ENCODE measurements at places on chromosomes 16 and 17.

DNA sequence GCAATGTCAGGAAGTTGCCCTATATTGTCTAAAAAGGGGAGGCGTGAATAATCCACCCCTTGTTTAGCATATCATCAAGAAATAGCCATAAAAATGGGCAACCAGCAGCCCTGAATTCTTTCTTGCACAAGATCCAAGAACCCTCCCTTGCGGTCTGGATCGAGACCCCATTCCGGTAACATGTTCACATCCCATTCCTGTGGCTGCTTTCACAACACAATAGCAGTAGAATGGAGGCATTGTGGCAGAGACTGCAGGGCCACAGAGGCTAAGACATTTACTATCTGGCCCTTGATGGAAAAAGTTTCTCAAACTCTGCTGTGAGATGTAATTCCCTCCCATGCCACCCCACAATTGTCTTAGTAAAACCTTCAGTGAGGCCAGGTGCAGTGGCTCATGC lies 73.2 kb downstream of the RMI2 start:
- no peak for DNase-seq

DNA sequence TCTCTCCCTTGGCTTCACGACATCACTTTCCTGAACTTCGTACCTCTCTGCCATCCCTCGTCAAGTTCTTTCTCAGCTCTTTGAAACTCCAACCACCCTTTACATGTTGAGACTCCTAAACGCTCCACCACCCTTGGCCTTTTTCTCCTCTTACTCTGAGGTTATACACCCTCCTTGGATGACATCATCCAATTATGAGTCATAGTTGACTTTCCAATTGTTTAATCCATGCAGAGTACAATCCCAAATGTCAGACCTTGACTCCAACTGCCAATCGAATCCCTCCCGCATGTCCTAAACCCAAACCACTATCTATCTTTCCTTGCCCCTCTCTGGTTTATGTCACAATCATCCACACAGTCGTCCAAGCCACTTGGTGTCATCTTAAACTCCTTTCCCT lies 18.4 kb upstream of the C16orf82 start:
- no peak for DNase-seq

- DNase-seq, result no peak
Observed at GRCh38 chr17:61834610-61835009, 28.7 kb downstream of the BRIP1 start.

DNA sequence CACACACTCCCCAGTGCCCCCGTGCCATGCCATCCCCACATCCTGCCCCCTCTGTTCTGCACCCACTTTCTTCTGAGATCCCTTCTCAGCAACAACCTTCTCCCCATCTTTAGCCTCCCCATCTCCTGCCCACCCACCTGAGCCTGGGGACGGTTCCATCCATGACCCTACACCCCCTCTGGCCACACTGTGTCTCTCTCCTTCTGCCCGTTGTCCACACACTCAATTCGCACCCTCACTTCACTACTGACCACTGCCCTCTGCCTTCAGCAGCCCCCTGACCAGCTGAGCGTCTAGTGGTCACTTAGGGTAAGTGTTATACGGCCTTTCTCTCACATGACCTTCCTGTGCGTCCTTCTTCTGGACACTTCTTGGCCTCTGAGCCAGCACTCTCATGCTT lies 6.1 kb downstream of the ARHGAP27 start:
- no peak for DNase-seq

DNA sequence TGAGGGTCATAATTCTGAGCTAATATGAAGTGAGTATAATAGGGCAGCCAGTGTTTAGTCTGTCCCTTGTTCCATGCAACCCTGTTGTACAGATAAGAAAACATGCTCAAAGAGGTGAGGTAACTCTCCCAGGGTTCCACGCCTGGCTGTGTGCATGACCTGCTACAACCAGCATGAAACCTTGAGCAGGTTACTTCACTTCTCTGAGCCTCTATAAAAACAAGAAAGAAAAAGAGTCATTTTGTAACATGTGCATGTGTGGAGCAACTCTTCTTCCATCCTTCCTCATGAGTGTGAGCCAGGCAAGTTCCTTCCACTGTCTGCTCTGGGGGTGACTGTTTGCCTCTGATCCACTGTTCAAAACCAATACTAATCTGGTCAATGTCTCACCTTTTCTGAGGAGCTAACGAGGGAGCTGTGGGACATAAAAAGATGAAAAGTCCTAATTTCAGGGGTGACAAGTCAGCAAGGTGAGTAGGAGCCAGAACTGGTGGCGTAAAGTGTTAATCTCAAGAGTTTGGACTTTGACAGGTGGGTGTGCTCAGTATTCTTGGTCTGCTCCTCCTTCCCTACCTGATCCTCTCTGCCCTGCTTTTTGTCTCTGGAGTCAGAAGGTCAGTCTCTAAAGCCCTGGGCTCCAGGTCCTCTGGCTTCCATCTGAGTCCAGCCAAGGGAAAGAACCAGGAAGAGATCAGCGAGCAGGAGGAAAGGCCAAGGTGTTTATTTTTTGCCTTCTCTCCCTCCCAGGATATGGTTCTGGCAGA lies 21.5 kb downstream of the GFOD2 start:
- no peak for DNase-seq

GRCh38 chr17:67725807-67726206 lies 8.1 kb downstream of the NOL11 start:
- DNase-seq, result no peak

- peak; percentile 90 for DNase-seq
Observed at GRCh38 chr16:75096656-75097055, 19.9 kb downstream of the LDHD start.

DNA sequence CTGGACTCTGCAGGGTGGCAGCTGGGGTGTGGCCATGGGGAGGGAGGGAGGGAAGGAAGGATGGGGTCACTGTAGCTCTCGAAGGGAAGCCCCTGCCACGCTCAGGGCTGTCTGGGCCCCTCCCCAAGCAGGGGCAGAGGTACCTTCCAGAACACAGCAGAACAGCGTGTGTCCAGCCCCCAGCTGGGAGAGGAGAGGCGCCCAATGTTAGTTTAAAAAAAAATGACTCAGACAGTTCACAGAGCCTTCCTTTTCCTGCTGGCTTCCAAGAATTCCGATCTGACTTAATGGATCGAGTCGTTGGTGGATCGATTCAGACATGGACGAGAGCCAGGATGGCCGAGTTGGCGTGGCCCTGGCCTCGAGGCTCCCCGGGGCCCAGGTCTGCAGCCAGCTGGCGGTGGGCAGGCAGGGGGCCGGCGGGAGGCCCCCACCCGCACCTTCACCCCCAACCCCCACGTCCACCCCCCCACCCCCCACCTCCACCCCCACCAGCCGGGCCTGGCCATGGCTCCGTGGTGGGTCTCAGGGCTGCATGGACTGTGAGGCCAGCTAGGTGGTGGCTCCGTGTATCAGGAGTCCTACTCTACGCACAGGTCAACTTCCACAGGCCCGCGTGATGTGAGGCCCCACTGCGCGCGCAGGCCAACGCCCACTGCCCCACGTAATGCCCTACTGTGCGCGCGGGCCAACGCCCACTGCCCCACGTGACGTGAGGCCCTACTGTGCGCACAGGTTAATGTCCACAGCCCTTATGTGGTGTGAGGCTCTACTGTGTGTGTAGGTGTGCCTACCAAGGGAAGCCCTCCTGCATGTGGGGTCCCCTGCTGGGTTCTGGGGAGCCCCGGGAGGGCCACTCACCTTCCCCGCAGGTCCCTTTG lies 21.8 kb downstream of the CACNA1H start:
- DNase-seq, result no peak

GRCh38 chr17:21376081-21376758 lies at the start of gene KCNJ12:
Gene KCNJ12 (plus strand): TSS chr17:21376357. CDS start chr17:21415343, 38,986 bp downstream.
- DNase-seq, result peak; percentile 37

- DNase-seq, result no peak
Observed at GRCh38 chr16:82991966-82992675, 365.4 kb downstream of the CDH13 start.

GRCh38 chr17:43140396-43141332 lies 15.5 kb upstream of the BRCA1 start:
- no peak for DNase-seq

DNA sequence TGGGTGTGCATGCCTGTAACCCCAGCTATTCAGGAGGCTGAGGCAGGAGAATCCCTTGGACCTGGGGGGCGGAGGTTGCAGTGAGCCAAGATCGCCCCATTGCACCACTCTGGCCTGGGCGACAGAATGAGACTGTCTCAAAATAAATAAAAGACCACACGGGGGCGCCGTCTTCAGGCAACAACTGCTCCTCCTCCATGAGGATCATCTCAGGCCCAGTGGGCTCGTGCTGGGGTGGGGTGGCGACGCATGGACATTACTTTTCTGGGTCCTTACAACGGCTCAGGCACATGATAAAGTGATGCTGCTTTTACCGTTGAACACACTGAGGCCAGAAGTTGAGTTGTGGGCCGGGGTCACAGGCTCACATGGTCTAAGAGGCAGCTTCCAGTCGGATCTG lies 56.2 kb downstream of the PRMT7 start:
- DNase-seq, result peak; percentile 74

DNA sequence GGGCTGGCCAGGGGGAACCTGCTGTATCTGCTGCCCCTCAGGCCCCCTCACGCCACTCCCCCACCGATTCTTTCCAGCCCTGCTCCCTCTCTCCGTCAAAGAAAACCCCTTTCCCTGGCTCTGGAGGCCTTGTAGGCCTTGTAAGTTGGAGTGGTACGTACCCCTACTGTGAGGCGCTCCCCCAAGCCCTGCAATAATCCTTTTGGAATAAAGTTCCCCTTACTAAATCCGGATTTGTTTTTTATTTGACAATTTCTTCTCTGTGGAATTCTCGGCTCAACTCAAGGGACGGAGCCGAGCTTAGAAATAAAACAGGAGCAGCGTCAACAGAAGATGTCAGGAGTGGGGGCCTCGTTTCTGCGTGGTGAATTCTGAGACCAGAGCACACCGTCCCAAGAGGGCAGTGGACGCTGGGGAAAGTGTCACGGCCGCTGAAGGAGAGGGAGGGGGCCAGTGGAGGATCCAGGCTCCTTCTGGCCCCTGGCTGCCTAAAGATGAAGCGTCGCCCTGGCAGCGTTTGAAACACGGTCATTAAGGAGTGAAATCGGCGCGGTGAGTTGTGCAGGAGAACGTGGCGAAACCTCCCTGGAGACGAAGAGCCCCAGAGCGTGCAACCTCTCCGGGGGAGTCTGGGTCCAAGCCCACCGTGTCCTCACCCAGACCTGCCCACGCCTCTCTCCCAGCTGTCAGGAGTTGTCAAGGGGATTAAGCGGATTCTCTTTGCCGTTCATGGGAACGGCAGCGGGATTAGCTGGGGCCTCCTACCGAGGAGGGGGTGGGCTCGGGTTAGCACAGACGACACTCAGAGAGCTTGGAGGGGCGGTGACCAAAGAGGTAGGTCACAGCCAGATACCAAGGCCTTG lies 47.0 kb downstream of the SLC7A5 start:
- DNase-seq, result peak; percentile 78
